Left renal pelvis (tissue), 4 donors: ENCODE measurements at places on chromosomes 6 and 20. TPM values are rescaled to one million over a fixed set of nuclear protein-coding genes. Genes with fewer than 3 reads are reported as not detected.
A peak's percentile ranks its signal among the peaks of the same experiment; 100 is the strongest.

CLIC5 gene
- polyA plus RNA-seq = 188 TPM

- DNase-seq = no peak
Measured at GRCh38 chr6:6875818-6876470, 231.8 kb upstream of the RREB1 start.

DNA sequence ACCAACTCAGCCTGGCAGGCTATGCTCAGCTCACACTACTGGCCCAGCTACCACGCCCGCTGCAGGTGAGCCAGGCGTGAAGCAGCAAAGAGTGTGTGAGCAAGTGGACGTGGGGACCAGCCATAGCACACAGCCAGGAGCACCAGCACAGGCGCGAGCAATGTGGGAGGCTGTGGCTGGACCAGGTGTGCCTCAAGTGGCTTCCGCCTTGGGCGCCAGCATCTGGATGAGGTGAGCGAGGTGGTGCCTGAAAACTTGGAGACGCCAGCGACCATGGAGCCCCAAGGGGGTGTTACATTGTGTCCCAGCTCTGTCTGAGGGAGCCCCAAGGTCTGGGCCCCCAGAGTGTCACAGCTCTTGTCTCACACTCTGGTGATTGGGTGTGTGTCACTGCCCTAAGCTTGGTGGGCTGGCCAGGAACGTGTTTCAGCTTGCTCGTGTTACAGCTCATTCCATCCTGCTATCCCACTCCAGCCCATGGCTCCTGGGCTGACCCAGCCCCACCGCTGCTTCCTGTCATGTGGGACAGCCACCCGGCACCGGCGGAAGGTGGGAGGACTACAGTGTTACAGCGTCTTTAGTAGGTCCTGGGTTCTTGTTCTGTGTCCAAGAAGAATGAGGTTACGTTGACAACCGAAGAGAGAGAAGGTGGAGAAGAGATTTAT lies 508.0 kb upstream of the MMS22L start:
- no peak for DNase-seq

RSPO4 gene
- 0.30 TPM for polyA plus RNA-seq

- DNase-seq = no peak
Measured at GRCh38 chr20:41183831-41184230, 46.5 kb downstream of the PLCG1 start.

PHIP gene
- polyA plus RNA-seq = 41.2 TPM

- DNase-seq = peak; percentile 18
Measured at GRCh38 chr6:40630051-40630450, 42.9 kb upstream of the LRFN2 start.

ELOVL4 gene
- polyA plus RNA-seq = 3.6 TPM

DNA sequence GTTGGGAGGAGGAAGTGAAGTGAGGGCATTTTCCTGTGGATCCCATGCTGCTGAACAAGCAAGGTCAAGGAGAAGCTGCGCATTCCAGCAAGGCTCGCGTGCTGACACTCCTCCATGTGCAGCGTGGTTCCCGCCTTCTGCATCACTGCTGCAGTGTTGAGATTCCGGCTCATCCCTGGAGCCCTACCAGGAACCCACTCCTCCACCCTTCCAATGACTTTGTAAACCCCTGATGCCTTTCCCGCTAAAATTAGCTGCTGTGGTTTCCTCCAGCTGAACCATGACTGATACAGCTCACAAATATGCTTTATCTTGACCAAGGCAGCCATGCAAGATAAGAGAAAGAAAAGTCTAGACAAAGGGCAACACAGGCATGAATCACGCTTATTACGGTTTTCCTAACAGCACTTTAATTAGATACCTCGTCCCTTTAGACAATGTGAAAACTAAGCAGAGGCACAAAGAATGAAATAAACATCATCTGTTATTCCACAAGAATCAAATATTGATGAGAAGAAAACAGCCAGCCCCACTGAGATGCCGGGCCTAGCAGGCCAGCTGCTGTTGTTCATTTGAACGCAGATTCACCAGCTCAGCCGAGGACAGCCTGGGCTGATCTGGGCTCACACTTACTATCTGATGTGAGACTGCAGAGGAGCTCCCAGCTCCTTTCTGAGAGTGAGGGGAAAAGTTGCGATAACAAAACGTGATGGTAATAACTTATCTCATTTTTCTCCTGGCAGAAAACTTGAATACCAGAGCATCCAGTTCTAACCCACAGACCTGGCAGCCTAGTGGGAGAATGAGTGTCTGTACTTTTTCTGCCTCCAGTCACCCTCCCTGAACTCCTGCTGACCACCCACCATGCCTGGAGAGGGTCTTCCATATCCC lies 14.2 kb upstream of the BNIP5 start:
- no peak for DNase-seq

GRCh38 chr6:2993755-2994317 lies 5.9 kb upstream of the NQO2 start:
- no peak for DNase-seq

GRCh38 chr20:6108330-6108729 lies 14.5 kb downstream of the FERMT1 start:
- DNase-seq = no peak
